Myocyte (in vitro differentiated cells): ENCODE measurements at places on chromosomes 13 and 19. TPM values are rescaled to one million over a fixed set of nuclear protein-coding genes. Genes with fewer than 3 reads are reported as not detected.

DNA sequence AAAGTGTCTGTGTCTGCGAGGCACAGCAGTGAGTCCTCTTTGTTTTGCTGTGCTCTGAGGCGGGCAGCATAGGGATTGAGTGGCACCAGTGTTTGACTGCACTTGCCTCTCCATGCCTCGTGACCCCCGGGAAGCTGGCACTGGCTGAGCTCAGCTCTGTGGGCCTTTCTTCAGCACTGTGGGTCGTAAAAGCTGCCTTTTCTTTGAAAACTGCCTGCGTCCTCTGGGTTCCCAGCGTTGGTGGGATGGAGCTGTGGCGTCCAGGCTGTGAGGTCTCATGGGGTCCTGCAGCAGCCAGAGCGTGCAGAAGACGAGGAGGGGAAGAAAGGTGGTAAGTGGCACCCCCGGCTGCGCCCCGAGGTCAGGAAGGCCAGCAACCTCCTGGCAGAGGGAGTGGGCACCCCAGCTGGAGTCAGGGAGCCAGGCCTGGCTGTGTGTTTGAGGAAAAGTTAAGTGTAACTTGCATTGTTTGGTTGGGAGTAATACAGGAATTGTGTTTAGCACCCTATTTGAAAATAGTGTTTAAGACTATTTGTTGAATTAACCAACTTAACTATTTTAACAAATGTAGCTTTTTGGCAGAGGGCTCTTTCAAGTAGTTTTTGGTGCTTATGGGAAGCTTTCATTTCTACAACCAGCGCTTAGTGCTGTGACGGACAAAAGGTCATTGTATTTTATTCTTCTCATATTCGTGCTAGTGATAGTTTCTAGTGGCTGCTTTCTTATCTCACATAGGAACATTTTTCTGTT, 79.3 kb upstream of the TEX29 start:
- DNase-seq: no peak

GRCh38 chr13:82766732-82767321, 1115.4 kb downstream of the SLITRK1 start:
- DNase-seq: no peak

DNA sequence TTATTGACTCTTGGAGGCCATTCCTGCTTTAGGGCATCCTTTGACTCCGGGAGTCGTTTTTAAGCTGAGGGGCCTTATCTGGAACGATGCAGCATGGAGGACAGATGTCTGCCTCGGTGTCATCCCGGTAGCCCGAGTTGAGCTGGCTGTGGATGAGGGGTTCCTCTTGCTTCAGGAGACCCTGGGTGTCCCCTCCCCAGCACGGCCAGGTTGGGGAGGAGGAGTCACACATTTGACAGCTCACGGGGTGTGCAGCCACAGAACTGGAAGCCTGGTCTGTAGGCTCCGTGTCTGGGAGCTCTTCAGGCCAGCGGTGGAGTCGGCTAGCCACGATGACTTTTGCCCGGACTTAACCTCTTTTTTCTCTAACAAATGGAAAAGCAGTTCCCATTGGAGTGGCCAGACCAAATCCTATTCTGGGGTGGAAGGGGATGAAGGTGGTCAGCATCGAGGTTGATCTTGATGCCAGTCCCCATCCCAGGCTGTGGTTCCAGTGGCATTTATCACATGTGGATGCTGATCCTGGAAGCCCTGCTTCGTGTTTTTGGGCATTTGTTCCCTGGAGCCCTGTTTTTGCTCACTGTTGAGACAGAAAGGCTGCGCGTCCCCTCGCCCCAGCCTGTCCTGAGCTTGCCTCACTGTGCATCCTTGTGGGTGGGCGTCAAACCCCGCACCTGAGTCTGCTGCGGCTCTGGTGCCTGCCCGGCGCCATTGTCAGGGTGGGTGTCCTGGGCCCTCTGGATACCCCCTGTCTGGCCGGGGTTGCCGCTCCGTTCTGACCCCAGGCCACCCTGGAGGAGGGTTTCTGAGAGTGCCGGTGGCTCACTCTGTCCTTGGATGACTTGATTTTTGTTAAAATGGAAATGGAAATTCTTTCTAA, 12.0 kb downstream of the TFDP1 start:
- no peak for DNase-seq

- DNase-seq: no peak
These were observed 47.3 kb downstream of the DNAJC3 start for GRCh38 chr13:95724252-95724651.

DNA sequence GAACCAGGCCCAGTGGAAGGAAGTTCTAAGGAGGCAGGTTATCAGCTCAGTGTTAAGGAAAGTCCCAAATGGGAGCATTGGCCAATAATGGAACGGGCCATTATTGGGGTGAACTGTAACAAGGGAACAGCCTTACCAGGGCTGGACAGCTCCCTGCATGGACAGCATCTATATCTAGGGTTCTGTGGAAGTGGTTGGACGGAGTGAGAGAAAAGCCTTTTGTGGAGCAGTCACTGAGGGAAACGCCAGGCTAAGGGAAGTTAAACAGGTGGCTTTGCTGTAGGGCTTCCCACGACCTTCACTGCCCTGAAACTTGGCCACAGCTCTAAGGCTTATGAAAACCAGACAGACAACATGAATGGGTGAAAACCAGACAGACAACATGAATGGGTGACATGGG, 17.0 kb downstream of the POU2F2 start:
- peak; percentile 76 for DNase-seq

GRCh38 chr13:100646030-100646673, 28.4 kb downstream of the TMTC4 start:
- peak; percentile 22 for DNase-seq

GRCh38 chr13:71754407-71754974, 112.5 kb downstream of the DACH1 start:
- DNase-seq: no peak

DNA sequence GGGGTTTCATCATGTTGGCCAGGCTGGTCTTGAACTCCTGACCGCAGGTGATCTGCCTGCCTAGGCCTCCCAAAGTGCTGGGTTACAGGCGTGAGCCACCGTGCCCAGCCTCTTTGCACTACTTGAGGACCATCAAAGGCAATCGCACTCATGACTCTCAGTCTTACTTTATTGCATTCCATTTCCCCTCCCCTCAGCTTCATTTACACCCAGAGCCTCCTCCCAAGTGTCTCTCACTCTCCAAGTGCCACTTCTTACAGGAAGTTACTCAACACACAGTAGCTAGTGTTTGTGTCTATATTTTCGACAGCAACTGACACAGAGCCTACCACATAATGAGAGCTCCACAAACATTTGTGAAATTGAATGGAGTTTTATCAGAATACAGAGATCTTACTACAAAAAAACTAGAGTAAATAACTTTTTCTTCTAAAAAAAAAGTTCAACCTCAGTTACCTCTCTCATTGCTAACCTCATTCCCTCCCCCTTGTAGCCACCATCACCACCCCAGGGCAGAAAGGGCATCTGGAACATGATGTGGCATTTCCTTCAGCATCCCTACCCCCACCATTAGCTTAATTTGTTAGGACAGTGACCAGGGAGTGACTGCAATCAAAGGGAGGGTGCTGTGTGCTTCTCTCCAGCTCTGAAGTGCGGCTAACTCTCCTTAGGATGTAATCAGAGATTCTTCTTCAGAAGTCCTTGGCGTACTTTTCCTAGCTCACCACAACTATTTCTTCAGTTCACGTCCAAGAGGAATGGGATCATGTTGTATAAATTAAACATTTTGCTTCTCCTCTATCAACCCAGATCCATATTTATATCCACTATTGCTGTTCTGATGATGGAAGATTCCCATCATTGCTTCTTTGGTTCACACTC, 17.0 kb upstream of the RUBCNL start:
- DNase-seq: no peak

DNA sequence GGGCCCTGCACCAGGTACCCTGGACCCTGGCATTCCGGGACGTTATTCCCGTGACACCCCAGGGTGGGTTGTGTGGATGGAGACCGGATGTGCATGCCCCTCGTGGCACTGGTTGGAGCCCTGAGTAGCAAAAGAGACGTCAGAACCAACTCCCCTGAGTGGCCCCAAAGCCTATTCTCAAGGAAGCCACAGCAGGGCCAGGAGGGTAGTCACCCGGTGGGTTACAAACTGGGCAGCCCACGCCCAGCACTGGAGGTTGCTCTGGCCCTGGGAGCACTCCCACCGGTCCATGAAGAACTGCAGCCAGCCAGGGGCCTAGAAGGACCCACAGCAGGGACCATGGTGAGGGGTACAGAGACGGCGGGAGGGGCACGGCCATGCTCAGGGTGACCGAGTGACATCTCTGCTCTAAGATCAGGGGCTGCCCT, 7.5 kb downstream of the KLF16 start:
- DNase-seq: peak; percentile 56

GRCh38 chr13:49669735-49670309, 21.5 kb downstream of the EBPL start:
- DNase-seq: peak; percentile 82

DNA sequence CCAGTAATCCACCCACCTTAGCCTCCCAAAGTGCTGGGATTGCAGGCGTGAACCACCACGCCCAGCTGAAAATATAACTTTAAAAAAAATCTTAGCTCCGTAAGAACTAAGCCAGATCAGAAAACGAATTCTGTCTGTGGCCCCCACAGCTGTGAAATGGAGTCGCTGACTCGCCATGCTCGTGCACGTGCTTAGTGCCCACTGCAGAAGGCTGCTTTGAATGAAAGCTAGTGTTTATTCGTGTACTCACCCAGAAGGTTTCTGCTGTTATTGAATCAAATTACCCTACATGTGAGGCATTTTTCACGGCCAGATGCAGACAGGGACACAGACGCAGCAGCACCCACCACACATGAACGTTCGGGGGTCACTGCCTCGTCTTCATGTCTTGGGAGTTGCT, 61.7 kb upstream of the F7 start:
- no peak for DNase-seq

DNA sequence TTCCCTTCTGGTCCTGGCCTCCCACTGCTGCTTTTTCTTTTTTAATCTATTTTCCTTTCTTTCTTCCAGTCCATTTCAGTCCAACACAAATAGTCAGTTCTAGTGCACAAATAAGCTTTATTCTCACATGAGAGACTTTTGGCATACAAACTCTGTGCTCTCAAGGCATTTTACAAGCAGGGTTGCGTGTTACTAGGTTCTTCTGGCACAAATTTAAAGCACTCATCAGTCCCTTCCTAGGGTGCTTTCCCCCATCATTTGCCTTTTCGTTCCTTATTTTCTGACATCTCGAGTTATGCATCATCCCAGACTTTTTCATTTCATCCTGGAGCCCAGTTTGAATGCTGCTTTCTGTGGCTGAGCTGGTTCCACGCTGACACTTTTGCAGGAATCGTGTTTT, 29.8 kb upstream of the IL17D start:
- no peak for DNase-seq

GRCh38 chr19:6590827-6591319, at the start of gene CD70:
TSS of gene CD70 (minus strand) at chr19:6591150. CDS start at chr19:6591002, 148 bp downstream.
- peak; percentile 41 for DNase-seq

DNA sequence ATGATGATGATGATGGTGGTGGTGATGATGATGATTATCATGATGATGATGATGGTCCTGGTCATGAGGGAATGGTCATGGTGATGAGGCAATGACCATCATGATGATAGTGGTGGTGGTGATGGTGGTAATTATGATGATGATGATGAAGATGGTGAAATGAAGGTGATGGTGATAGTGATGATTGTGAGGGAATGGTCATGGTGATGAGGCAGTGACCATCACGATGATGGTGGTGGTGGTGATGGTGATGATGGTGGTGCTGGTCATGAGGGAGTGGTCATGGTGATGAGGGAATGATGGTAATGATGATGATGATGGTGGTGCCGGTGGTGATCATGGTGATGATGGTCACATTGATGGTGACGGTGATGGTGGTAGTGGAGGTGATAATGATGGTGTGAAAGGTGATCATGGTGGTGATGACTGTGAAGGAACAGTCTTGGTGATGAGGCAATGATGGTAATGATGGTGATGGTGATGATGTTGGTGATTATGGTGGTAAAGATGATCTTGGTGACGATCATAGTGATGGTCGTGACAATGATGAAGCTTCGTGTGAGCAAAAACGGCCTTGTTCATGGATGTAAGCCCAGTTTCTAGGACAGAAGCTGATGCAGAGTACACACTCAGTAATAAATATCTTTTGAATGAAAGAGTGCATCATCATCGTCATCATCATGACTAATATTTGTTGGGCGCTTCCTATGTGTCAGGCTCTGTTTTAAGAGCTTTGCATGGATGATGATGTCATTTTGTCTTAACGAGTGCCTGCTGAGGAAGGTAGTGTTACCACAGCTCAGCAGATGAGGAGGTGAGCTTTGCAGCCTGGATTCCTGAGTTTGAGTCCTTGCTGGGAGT, 17.3 kb downstream of the SBK2 start:
- peak; percentile 61 for DNase-seq

DNA sequence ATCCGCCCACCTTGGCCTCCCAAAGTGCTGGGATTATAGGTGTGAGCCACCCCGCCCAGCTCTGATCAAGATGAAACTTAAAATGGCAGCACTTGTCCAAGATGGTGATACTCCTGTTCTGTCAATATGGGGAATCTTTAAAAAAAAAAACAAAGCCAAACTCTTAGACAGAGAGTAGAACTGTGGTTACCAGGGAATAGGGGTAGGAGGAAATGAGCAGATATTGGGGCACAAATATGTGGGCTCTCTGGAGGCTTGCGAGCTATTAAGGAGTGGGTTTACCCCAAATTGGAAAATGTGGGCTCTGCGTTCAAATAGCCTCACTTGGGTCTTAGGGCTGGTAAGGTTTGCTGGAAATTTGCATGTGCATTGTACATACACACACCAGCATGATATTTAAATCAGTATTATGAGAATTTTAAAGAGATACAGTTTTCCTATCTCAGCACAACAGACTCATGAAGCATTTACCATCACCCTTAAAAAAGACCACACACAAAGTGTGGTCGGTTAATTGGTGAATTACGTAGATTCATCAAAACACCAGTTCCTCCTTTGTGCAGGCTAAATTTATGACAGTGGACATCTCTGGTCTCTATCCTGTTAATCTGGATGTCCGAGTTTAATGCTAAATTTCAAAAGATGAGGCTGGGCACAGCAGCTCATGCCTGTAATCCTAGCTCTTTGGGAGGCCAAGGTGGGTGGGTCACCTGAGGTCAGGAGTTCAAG, 11.3 kb downstream of the CD70 start:
- DNase-seq: no peak

- peak; percentile 32 for DNase-seq
These were observed 16.9 kb downstream of the SMARCA4 start for GRCh38 chr19:10977742-10978092.

Gene ZNF8
- total RNA-seq: 7.6 and 8.0 TPM in 2 replicates

Gene ZNF66
- 0.64 and 3.4 TPM in 2 replicates for total RNA-seq

Gene SPTBN4
- total RNA-seq: 0.31 and 1.3 TPM in 2 replicates

Gene U2AF1L4
- total RNA-seq: 9.7 and 12.0 TPM in 2 replicates

Gene CELF5
- not detected in 2 replicates for total RNA-seq

Gene CLDND2
- not detected in 2 replicates for total RNA-seq

Gene MRPL57
- total RNA-seq: 31.7 and 35.2 TPM in 2 replicates

Gene CACNG8
- 0.03 TPM in 1 of 2 replicates, not detected in the other for total RNA-seq
